ENCODE measurements at places on chromosomes 4 and X.

- no peak for DNase-seq
Measured at GRCh38 chr4:89365776-89366175, 58.2 kb upstream of the GPRIN3 start.

GRCh38 chr4:7023901-7024300 lies 19.3 kb upstream of the TADA2B start:
- DNase-seq: no peak

- no peak for DNase-seq
Measured at GRCh38 chr4:56288663-56289062, 98.6 kb downstream of the AASDH start.

DNA sequence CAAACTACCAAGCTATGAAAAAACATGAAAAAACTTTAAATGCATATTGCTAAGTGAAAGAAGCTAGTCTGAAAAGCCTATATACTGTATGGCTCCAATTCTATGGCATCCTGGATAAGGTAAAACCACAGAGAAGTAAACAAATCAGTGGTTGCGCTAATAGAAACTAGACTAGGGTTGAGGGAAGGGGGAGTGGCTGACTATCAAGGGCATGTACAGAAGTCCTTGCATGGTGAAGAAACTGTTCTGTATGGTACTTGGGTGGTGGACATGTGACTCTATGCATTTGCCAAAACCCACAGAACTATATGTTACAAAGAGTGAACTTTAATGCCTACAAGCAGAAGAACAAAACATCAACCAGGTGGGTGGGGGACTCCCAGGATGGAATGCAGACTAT lies 96.8 kb downstream of the MTMR1 start:
- no peak for DNase-seq

DNA sequence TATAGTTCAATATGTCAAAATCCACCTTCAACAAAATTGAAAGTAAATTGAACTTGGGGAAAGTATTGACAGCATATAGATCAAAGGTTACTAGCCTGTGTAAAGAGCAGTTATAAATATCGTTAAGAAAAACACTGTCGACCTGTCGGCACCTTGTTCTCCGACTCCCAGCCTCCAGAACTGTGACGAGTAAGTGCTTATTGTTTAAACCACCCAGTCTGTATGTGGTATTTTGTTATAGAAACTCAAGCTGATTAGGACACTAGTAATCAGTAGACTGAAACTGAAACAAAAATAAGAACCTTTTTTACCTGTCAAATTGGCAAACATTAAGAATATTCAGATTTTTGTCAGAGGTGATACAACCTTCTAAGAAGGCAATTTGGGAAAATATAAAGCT lies 17.0 kb downstream of the HTT start:
- no peak for DNase-seq

DNA sequence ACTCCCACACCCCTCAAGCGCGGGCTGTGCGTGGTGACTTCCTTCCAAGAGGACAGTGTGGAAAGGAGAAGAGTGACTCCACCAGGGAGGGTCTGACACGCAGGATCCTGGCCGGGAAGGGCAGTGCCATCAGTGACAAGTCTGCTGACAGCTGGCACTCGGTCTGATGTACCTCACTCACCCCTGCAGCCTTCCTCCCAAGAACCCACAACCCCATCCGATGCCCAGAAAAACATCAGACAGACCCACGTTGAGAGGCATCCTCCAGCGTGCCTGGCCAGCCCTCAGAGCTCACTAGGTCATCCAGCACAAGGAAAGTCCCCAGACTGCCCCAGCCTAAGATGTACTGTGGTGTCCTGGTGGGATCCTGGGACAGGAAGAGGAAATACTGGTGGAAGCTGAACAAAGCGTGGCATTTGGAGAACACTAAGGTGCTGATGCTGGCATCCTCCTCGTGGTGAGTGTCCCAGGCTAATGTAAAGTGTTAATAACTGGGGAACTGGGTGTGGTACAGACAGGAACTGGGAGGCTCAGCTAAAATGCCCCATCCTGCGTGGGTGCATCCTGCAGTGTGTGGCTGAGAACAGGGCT lies 200.0 kb upstream of the PSAPL1 start:
- DNase-seq: no peak

Measured in NCI-H2107 (cell line).